ENCODE measurements at places on chromosomes 7 and 10. TPM values are rescaled to one million over a fixed set of nuclear protein-coding genes. Genes with fewer than 3 reads are reported as not detected.

The THSD7A gene
- polyA plus RNA-seq = 62.2 TPM

- no peak for DNase-seq
Observed at GRCh38 chr7:38600741-38601140, 30.4 kb downstream of the AMPH start.

DNA sequence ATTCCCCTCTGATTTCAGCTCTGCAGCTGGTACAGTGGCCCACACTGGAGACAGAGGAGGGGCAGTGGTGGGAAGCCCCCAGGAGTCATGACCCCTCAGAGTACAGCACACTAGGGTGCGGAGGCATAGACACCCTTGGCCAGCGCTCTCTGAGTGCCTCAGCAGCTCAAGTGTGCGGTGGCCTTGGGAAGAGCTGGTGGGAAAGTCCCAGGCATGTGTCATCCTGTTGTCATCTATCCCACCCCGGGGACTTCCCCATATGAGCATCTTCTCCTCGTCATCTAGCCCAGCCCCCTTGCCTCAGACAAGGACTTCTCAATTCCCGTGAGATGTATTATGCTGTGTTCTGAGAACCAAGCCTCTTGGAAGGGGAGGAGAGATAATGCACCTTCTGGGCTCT lies 15.6 kb upstream of the PPIF start:
- DNase-seq = no peak

- no peak for DNase-seq
Observed at GRCh38 chr10:110113670-110114337, 93.6 kb upstream of the MXI1 start.

GRCh38 chr10:132524443-132525285 lies 12.9 kb upstream of the INPP5A start:
- DNase-seq = no peak

The OR2A12 gene
- 0.07 TPM for polyA plus RNA-seq

DNA sequence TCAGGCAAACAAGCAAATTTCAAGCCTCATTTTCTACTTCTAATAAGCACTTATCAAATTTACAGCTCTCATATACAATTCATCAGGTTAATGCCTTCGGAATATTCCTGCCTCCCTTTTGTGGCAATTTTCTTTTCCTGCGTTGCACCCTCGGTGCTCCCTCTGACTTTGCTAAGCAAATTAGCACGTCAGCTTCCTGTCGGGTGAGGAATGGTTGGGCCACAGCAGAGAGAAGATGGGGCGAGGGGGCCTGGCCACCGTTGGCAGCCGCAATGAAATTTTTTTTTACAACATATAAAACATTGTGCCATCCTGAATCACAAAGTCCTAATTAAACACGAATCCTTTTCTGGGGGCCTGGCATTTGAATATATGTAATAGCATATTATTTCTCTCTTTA lies 28.1 kb downstream of the ELFN1 start:
- no peak for DNase-seq

- DNase-seq = no peak
Observed at GRCh38 chr10:99329304-99329553, at the start of gene CNNM1. CNNM1 (plus strand) TSS chr10:99329356; CDS start chr10:99329388, 32 bp downstream.

Measured in left renal pelvis (tissue), 4 donors.